ENCODE measurements at places on chromosomes 3 and 15.
A peak's percentile ranks its signal among the peaks of the same experiment; 100 is the strongest.

GRCh38 chr3:131447349-131447748, 55.4 kb downstream of the MRPL3 start:
- DNase-seq = no peak

DNA sequence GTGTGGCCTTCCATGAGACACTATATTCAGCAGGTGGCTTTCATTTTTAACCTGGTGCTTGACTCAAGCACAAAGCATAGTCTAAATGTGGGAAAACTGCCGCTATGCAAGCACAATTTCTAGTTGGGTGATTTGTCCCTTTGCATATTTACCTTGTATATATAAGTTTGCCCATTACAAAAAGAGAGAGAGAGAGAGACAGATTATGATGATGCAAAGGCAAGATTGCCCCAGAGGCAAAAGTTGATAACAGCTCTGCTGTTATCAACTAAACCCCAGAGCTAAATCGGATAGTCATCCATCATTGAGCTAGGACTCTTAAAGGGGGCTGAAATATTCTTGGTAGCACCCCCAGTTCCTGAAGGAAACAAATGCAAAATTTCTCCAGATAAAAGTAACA, 141.5 kb downstream of the AQP9 start:
- no peak for DNase-seq

GRCh38 chr3:73791356-73791755, 166.6 kb upstream of the PDZRN3 start:
- DNase-seq = no peak

GRCh38 chr15:48555241-48555881, 90.1 kb downstream of the FBN1 start:
- no peak for DNase-seq

DNA sequence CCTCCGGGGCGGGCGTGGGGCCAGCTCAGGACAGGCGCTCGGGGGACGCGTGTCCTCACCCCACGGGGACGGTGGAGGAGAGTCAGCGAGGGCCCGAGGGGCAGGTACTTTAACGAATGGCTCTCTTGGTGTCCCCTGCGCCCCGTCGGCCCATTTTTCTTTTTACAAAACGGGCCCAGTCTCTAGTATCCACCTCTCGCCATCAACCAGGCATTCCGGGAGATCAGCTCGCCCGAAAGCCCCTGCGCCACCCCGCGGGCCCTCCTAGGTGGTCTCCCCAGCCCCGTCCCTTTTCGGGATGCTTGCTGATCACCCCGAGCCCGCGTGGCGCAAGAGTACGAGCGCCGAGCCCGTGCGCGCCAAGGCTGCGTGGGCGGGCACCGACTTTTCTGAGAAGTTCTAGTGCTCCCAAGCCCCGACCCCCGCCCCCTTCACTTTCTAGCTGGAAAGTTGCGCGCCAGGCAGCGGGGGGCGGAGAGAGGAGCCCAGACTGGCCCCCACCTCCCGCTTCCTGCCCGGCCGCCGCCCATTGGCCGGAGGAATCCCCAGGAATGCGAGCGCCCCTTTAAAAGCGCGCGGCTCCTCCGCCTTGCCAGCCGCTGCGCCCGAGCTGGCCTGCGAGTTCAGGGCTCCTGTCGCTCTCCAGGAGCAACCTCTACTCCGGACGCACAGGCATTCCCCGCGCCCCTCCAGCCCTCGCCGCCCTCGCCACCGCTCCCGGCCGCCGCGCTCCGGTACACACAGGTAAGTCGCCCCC, at the start of gene THBS1:
TSS of gene THBS1 (plus strand) at position 595 of the 757 bp plus-strand sequence. CDS start 779 bp downstream, outside the sequence.
- DNase-seq = peak; percentile 7

DNA sequence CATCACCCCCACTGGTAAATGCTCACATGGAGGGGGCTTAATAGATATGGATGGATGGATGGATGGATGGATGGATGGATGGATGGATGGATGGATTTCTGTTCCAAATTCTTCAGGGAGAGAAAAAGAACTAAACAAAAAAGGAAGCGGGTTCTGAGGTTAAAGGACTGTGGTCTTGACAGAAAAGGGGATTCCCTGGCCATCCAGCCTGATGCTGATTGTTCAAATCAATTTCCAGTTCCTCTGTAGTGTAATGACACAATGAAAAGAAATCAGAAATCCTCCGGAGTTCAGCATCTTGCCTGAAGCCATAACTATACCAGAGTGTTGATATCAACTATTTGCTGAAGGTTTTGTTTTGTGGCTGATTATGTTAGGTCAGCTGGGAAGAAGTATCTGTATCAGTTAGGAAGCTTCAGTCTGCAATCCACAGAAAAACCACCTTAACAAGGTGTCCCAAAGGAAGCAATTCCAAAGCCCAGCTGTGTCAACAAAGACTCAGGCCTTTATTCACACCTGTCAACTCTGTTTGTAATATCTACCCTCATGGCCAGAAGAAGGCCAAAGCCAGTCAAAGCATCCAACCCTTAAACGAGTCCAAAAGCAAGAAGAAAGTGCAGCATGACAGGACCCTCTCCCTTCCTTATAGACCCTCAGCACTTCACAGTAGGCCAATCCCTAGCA, 24.5 kb upstream of the RASA2 start:
- DNase-seq = no peak

DNA sequence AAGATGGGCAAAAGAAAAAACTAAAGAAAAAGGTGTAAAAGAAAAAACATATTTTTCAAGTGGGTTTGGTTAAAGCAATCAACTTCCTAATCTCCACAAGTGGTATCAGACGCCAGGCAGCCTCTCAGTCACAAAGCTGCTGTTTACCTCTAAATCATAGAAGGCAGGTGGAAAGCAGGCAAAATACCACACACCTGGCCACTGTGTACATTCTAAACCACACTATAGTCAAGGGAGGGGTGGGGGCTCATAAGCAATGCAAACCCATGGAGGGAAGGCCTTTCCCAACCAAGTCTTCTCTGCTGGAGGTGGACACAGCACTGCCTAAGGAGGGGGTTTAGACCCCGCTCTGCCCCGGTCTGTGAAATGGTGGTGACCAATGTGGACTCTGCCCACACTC, 50.4 kb downstream of the MCF2L2 start:
- DNase-seq = no peak

DNA sequence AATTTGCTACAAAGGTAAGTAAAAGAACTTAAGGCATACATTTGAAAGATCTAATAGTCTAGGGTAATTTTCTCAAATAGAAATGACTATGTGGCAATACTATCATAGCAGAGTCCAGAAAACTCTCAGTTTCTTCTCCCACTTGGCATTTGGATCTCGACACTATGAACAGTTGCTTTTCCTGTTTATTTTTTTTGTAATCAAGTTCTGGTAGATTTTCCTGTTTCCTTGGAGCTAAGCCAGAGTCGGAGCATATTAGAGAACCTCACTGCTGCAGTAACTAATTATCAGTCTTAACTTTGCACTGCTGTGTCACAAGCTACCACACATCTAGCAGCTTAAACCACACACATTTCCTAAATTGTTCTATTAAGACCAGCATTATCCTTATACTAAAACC, 44.9 kb upstream of the ZNF385D start:
- DNase-seq = no peak

DNA sequence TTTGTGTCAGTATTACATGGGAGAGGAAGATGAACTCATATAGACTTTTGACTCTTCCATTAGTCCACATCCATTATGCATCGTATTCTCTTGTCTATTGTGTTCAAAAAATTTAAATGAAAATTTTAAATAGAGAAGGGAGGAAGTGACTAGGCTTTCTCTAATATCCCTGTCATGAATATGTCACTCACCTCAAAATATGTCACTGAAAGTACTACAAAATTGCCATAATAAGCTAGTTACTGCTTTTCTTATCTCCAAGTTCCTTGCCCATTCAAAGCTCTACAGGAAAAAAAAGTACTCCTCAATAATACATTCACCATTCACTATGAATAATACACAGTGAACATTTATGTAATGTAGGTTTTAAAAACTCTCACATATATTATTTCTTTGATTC, 22.3 kb upstream of the GHSR start:
- no peak for DNase-seq

DNA sequence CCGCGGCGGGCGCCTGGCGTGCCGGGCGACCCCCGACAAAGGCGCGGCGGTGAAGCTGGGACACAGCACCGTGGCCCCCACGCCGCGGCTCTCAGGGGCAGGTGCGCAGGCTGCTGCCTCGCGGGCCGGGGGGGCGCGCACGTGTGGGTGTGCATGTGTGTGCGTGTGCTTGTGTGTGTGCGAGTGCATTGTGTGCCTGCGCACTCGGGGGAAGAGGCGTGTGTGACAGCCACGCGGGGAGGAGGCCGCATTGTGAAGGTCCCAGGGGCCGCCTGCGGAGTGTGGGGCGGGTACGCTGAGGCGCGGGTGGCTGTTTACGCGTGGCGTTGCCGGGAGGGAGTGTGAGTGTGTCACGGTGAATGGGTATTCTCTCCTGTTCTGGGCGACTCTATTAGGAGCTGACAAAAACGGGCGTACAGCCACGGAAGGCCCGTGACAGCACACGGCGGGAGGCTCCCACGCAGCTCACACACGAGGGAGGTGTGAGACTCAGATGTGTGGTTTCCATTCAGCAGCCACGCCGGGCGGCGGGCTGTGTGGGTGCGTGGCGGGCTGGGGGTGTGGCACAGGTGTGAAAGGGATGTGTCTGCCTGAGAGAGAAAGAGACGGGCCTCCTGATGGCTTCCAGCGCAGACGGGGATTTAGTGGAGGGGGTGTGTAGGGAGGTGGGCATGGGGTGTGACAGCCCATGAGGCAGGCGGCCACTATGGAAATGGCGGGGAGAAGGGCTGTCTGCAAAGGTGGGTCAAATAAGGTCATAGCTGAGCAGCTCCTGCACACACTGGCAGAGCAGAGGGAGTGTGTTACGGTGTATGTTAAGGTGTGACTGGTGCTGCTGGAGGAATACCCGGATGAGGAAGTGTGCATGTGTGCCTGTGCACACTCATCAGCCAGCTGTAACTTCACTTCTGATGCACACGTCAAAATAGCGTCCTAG, 750 bp downstream of the PODXL2 start:
- peak; percentile 11 for DNase-seq

GRCh38 chr3:48372377-48372770, 355 bp downstream of the FBXW12 start:
- no peak for DNase-seq

- no peak for DNase-seq
Measured at GRCh38 chr3:70085613-70086012, 86.1 kb downstream of the SAMMSON start.

DNA sequence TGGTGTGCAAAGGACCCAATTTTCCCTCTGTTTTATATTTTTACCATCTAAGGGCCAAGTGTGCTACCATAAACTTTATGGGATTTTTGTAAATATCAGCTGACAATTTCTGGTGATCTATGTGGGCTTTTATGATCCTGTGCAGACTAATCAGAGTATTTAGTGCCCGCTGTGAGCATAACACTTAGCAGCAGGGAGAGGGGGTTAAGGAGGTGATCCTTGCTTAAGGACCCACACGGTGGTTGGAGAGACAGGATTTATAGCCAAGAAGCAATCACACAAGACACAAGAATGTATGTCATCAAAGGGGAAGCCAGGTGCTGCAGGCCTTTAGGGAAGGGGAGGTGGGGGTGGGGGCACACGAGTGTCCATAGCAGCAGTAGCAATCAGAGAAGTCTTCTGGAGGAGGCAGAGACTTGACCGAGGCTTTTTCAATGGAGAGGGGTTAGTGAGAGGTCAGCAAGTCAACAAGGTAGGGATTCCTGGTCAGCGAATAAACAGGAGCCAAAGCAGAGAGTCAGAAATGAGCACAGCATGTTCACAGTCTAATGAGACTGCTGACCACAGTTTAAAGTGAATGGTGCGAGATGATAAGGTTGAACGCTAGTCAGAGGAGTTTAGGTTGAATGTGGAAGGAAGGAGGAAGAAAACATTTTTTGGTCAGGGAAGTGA, 4.5 kb upstream of the CACNA1D start:
- no peak for DNase-seq

DNA sequence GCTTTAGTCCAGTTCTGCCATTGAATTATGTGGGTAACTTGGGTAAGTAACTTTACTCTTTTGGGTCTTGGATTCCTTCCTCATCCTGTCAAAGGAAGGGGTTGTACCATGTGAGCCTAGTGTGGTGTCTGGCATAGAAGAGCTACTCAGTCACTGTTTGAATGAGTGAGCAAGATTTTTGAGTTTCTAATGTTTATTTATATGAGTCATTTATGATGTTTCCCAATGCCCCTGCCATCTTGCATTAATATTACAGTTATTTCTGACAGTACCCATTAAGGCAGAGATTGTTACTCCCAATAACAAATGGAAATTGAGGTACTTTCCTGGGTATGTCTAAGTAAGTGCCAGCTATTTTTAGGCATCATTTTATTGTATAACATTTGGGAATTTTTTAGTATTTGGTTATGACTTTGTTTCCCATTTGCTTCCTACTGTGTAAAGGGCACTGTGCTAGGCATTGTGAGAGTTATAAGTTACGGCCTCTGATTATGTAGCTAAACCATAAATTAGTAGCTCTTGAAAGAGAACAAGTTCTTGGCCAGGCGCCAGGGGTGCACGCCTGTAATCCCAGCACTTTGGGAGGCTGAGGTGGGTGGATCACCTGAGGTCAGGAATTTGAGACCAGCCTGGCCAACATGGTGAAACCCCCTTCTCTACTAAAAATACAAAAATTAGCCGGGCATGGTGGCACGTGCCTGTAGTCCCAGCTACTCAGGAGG, 23.5 kb downstream of the NR1D2 start:
- DNase-seq = no peak

DNA sequence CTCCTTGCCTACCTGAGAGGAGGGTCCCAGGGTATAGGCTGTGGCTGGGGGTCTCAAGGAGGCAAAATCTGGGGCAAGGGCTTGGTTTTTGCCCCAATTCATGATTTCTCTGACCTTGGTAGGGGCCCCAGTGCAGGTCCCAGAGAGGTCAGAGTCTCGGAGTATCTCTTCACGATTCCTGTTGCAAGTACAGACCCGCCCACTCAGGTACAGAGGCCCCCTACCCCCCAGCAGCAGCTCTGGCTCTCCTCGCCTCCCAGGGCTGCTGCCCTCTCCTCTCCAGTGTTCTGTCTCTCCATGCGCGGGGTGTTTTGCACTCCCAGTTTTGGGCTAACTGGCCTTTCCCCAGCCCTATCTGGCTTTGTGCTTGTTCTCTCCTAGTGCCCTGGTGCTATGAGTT, 5.4 kb upstream of the JMJD7 start:
- no peak for DNase-seq

- DNase-seq = no peak
Measured at GRCh38 chr3:37295925-37296324, 121.5 kb upstream of the LRRFIP2 start.

DNA sequence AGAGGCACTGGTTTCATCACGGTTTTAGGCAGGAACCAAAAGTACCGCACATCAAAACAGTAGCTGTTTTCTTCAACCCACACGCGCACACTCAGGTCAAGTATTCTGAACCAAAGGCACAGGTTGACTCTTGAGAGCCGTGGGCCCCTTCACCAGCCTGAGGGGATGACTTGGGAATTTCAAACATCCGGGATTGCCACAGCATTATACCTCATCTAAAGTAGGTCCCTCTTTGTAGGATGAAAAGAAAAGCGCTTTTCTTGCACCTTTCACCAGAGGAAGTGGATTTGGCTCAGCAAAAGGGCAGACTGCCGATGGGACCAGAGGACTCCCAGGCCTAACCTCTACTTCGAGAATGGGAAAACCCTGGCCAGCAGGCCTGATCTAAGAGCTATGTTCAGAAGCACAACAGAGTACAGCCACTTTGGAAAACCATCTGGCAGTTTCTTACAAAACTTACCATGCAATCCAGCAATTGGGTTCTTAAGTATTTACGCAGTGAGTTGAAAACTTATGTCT, 88.2 kb upstream of the PROK2 start:
- no peak for DNase-seq

GRCh38 chr15:40766906-40767837, 2.6 kb upstream of the C15orf62 start:
- DNase-seq = no peak

- no peak for DNase-seq
Measured at GRCh38 chr3:187136936-187137335, 2.4 kb downstream of the RPL39L start.

- DNase-seq = no peak
Measured at GRCh38 chr3:188671971-188672370, 499.8 kb upstream of the TPRG1 start.
